ENCODE measurements at places on chromosomes 5 and 9. TPM values are rescaled to one million over a fixed set of nuclear protein-coding genes. Genes with fewer than 3 reads are reported as not detected.

DNA sequence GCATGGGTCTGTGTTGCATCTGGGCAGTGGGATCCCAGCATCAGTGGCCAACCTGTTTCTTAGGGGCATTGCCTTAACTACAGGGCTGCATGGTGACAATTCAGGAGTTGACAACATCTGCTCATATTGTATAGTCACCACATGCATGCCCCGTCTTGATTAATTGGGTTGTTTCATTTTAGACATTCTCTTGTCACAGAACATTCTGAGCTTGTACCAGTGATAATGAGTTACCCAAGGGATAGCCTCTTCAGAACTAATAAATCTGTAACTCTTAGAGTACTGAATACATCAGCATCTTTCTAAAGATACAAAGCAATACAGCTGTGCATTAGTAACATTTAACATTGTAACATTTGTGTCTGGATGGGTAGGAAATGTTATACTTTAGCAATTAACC, 426.5 kb upstream of the CD180 start:
- no peak for DNase-seq

DNA sequence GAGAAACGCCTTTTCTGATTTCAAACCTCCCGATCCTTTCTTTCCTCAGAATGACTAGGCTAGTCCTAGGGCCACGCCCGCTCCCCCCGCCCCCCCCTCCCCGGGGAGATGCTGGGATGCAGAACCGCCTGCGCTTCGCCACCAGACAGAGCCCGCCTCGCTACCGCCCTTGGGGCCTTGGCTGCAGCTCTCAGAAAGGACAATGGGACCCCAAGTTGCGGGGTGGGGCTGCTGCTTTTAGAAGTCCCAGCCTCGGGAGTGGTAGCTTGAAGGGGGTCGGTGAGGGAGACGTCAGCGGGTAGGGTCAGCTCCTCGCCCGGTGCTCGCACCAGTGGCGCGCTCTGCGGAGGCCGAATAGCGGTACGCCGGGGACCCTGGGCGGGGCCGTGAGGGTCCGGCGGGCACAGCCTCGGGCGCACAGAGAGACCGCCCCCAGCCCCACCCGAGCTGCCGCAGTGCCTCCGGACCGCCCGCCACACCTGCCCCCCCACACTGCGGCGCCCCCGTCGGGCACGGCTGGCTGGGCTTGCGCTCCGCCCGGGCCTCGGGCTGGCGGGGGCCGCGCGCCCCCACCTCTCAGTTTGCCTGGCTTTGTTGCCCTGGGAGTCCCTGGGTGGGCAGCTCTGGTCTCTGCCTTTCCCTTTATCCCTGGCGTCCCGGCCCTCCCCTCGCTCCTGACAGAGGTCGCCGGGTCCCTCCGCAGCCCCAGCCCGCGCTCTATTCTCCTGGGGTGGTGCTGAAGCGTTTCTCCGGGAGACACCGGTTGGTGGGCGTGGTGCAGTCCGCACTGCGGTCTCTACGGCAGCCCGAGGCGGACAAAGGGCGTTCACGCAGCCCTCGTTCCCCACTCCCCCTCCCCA, 1.2 kb downstream of the MAP1B start:
- peak; percentile 80 for DNase-seq

GRCh38 chr9:124707666-124708065, 63.4 kb downstream of the NR6A1 start:
- DNase-seq = no peak

- DNase-seq = no peak
These were observed 868.0 kb upstream of the CTNND2 start for GRCh38 chr5:12772276-12772675.

GRCh38 chr5:153998010-153998409, 40.7 kb downstream of the FAM114A2 start:
- DNase-seq = no peak

- no peak for DNase-seq
These were observed 46.5 kb downstream of the CEMIP2 start for GRCh38 chr9:71721855-71722254.

GRCh38 chr5:169288066-169288930, 12.6 kb downstream of the SLIT3 start:
- no peak for DNase-seq

DNA sequence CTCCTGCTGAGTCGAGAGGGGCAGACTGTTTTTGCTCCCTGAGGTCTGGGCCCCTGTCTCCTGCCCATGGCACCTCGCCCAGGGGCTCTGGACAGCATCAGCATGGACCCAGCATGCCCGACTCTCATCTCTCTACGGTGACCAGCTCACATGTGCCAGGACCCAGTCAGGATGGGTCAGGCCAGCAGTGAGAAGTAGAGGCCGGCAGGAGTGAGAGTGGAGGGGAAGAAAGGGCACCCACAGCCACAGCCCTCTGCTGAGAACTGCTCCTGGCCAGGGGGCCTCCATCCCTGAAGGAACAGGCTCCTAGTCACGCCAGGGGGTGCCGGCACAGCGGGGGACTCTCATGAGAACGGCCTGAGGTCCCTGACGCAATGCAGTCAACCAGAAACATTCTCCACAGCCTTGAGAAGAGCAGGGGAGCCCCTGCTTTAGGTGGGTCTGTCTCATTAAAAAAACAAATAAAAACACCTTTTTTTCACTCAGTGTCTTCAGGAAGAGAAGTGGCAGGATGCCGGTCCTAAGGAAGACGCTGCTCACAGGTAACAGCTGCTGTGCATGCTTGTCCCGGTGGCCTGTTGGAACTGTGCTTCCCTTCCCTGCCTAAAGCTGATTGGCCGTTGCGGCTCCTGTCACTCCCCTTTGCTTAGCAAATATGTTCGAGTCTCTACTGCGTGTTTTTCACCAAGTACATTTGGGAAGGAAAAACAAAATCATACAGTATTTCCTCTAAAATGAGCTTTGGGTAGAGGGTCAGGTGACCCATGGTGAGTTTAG, 85.7 kb upstream of the FBXW11 start:
- no peak for DNase-seq

DNA sequence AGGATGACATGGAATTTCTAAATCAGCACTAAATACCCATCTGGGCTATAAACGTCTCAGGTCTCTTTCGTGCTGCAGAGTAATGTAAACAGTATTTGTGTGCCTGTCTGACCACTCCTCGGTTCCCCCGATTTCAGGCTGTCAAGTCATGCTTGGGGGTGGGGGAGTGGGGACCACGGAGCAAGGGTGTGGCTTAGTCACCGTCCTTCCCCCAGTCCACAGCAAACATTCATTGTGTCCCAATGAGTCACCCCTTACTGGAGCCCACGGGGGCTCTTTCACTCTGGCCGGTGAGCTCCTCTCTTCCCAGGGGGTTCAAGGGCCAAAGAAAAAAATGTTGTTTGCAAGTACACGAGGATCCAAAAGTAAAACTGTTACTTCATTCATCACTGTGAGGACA, 72.4 kb upstream of the ICE1 start:
- DNase-seq = no peak

- DNase-seq = no peak
These were observed 2.6 kb upstream of the CCL27 start for GRCh38 chr9:34665067-34665380.

- DNase-seq = no peak
These were observed 269.0 kb downstream of the EDIL3 start for GRCh38 chr5:84115727-84116126.

GRCh38 chr9:133772581-133772980, 34.4 kb upstream of the SARDH start:
- no peak for DNase-seq

- DNase-seq = no peak
These were observed 72.6 kb downstream of the RGS3 start for GRCh38 chr9:113536166-113536482.

- no peak for DNase-seq
These were observed at the start of gene IGFBPL1 for GRCh38 chr9:38423973-38424843. IGFBPL1 (minus strand) TSS chr9:38424454; CDS start chr9:38424424, 30 bp downstream.

DNA sequence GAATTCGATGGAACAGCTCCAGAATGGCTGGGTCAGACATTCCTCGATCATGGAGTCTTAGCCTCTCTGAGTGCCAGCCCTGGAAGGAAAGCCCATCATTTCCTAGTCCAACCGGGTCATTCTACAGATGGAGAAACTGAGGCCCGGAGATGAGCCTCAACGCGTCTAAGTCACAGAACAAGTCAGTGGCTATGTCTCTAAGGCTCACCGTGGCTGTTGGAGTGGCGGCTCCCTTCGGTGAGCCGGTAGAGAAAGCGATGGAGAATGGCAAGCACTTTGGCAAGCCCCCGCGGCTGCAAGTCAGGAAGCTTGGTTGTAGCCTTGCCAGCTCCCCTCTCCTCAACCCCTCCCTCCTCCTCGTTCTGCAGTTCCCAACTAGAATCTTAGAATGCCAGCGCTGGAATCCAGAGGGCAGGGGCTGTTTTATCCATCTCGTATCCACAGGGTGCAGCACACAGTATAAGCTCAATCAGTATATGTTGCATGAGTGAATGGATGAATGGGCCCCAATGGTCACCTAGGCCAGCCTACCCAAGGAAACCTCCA, 438 bp upstream of the ARSI start:
- DNase-seq = no peak

DNA sequence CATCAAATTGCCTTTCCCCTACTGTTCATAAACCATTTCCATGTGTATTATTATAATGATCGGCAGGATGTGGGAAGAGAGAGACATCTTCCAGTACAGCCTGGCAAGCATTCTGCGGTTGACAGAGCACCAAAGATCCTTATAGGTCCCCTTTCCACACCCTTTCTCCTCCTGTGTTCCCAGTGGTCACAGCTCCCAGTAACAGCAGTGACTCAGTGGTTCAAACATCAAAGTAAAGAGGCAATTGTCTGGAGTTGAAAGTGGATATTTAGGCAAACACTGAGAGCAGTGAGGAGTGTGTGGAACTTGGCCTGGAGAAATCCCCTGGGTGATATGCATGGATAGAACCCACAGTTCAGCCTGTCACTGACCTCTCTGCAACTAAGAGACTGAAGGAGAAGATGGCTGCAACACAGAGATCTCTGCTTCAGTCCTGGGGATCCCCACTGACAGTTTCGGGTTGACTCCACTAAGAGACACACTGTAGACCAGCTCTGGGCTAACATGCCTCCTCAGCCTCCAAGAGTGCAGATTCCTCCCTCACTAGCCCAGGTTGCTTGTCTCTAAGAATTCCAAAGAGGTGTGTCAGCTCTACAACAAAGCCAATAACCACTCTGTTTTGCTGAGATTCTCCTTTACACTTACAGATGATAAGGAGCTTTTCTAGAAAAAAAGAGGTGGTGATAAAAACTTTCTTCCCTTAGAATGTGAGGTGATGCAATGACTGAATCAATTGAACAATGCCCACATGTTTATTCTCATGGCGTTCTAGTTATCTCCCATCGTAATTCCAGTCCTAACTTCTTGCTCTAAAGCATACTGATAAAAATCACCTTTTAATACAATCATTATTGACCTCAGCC, 94.4 kb upstream of the IL6ST start:
- no peak for DNase-seq

- no peak for DNase-seq
These were observed 575.2 kb upstream of the ZNF462 start for GRCh38 chr9:106287731-106288130.

- no peak for DNase-seq
These were observed 14.5 kb downstream of the ANP32B start for GRCh38 chr9:97997330-97998276.

DNA sequence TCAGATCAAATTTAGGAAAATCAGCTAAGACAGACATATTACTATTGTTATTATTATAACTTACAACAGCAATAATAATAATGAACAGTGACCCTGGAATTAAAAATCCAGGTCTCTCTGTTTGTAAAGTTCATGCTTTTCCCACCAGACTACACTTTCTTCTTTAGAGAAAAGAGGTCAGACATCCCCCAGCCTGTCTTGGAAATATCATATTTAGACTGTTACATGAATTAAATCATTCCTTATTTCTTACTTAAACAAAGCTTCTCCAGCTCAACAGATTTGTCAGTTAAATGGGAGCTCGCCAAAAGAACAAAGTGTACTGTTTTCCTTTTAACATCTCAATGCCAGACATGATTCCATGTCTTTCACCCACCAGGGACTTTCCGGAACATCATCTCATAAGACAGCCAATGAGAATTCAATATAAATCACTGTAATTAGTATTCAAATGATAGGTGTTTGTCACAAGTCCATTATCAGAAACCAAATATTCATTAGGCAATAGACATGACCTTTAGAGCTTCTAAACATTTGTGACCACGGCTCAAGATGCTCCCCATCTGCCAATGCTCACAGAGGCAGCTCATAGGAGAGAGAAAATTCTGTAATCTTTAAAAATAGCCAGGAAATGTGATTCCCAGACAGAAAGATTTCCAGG, 351.9 kb downstream of the ENC1 start:
- DNase-seq = peak; percentile 53

- no peak for DNase-seq
These were observed 71.7 kb upstream of the SNX2 start for GRCh38 chr5:122703203-122703602.

GRCh38 chr9:114299286-114300152, 23.4 kb upstream of the ORM1 start:
- DNase-seq = no peak

DNA sequence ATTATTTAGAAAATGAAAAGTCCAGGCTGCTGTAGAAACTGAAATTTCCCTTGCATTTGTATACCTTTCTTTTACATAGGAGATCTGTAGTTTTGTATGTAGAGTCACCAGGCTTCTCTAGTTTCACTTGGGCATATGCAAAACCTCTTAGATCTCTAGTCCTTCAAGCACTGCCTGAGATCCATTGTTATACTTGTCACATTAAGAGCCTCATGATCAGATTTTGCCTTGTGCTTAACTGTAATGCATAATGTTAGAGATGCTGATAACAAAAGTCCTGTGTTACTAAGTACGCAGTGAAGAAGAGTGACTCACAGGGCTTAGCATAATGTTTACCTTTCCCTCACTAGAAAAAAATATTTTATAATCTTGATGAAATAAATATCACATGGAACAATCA, 250.2 kb downstream of the CYLC2 start:
- no peak for DNase-seq

DNA sequence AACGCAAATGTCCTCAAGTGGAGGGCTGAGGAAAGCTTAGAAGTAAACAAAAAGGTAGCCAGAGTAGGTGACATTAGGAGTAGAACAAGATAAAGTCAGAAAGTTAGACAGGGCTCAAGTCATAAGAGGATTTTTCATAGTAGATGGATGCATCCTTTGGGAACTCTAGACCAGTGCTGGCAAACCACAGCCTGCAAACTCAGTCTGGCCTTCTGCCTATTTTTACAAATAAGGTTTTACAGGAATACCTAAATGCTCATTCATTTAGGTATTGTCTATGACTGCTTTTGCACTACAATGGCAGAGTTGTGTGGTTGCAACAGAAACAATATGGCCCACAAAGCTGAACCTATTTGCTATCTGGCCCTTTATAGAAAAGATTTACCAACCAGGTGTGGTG, 116.0 kb upstream of the HMHB1 start:
- DNase-seq = no peak

Gene TMC1
- total RNA-seq = 0.40 TPM

Gene AKNA
- 1.4 TPM for total RNA-seq

Gene THG1L
- total RNA-seq = 13.9 TPM

Gene CD180
- not detected for total RNA-seq

Gene MYMK
- total RNA-seq = 441 TPM

Gene GPRIN1
- 9.6 TPM for total RNA-seq

Gene ZFP2
- 1.2 TPM for total RNA-seq

Gene CCDC112
- 5.6 TPM for total RNA-seq

Gene LHFPL2
- total RNA-seq = 35.4 TPM

Gene MTAP
- total RNA-seq = 31.0 TPM
